A549 (cell line): ENCODE measurements at places on chromosomes 3 and 15. TPM values are rescaled to one million over a fixed set of nuclear protein-coding genes. Genes with fewer than 3 reads are reported as not detected.

- no peak for DNase-seq
Measured at GRCh38 chr3:61080737-61081445, 170.4 kb downstream of the FHIT start.

- no peak for DNase-seq
Measured at GRCh38 chr3:14224895-14225294, 46.3 kb downstream of the LSM3 start.

DNA sequence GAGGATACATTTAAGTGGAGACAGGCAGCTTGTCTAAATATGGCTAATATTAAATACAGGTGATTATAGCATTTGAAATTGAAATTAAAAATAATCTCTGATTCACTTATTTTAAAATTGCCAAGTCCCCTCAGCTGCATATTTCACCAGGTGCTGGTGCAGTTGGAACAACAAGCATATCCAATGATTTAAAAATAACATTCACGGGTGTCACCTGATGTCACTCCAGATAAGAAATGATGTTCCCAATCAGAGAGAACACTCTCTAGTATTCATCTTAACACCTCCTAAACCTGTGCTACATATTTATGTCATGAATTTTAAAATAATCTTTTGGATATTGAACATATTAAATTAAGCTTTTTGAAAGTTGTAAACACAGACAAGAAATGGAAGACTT, 249.9 kb downstream of the CADM2 start:
- no peak for DNase-seq

GRCh38 chr3:99658274-99658673, 19.9 kb downstream of the COL8A1 start:
- DNase-seq: no peak

GRCh38 chr3:86938416-86939105, 52.4 kb downstream of the VGLL3 start:
- no peak for DNase-seq

The SNX33 gene
- 8.1 to 11.6 TPM (median 11.2 TPM) in 3 replicates for polyA plus RNA-seq

The NME9 gene
- polyA plus RNA-seq: 0.20 TPM in 1 of 3 replicates, not detected in the others

The LIPC gene
- 0.30 to 0.34 TPM (median 0.32 TPM) in 3 replicates for polyA plus RNA-seq
